ENCODE measurements at places on chromosomes 2 and 18.

DNA sequence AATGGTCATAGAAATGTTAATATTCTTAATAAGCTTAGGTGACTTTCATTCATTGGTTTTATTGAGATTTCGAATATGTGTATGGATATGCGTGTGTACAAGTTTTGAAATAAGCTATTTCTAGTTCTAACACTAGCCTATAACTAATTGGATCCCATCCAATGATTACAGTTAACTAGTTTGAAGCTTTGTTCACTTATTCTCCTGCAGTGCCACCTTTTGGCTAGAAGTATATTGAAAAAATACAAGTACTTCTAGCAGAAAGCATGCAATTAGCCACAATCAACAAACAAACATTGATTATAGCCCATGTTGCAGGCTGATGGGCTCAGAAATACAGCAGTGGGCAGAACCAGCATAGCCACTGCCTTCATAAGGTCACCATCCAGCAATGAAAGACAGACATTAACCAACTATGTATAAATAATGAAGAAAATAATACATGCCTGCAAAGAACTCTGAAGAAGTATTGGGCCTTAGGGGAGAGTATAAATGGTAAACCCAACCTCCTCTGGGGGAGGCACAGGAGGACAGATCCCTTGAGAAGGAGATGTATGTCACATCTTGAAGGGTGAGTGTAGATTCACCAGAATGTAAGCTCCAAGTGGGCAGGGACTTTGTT lies 5.1 kb upstream of the PIEZO2 start:
- no peak for DNase-seq

GRCh38 chr2:109144271-109144670 lies 15.3 kb downstream of the SH3RF3 start:
- no peak for DNase-seq

DNA sequence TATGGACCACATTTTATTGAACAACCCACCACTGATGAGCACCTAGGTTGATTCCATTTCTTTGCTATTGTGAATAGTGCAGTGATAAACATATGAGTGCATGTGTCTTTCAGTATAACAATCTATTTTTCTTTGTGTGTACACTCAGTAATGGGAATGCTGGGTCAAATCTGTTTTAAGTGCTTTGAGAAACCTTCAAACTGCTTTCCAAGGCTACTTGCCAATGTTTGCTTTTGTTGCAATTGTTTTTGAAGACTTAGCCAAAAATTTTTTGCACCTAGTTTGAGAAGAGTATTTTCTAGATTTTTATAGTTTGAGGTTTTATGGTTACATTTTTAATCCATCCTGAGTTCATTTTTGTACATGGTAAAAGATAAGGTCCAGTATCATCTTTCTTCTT lies 587.4 kb upstream of the SETBP1 start:
- DNase-seq: no peak

GRCh38 chr2:157320409-157320808 lies 5.2 kb downstream of the ERMN start:
- DNase-seq: no peak

DNA sequence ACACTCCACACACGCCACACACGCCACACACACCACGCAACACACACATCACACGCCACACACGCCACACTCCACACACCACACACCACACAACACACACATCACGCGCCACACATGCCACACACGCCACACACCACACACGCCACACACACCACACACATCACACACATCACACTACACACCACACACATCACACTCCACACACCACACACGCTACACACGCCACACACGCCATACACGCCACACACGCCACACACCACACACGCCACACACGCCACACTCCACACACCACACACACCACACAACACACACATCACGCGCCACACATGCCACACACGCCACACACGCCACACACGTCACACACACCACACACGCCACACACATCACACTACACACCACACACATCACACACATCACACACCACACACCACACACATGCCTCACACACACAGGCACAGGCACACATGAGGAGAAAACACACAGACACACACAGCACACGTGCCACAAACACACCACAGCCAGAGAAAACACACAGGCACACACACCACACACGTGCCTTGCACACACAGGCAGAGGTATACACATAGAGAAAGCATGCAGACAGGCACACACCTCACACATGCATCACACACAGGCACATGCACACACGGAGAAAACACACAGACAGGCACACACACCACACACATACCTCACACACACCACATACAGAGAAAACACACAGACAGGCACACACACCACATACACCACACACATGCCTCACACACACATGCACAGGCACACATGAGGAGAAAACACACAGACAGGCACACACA lies 241.5 kb upstream of the MYT1L start:
- no peak for DNase-seq

GRCh38 chr2:120674246-120675170 lies 61.2 kb upstream of the GLI2 start:
- no peak for DNase-seq

DNA sequence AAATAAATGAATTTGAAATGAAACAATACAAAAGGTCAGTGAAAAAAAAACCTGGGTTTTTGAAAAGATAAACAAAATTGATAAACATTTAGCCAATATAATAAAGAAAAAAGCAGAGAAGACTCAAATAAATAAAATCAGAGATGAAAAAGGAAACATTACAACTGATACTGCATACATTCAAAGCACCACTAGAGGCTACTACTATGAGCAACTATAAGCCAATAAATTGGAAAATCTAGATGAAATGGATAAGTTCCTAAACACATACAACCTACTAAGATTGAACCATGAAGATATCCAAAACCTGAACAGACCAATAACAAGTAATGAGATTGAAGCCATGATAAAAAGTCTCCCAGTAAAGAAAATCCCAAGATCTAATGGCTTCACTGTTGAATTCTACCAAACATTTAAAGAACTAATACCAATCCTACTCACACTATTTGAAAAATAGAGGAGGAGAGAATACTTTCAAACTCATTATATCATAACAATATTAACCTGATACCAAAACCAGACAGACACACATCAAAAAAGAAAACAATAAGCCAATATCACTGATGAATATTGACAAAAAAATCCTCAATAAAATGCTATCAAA lies 80.8 kb upstream of the CERS6 start:
- no peak for DNase-seq

DNA sequence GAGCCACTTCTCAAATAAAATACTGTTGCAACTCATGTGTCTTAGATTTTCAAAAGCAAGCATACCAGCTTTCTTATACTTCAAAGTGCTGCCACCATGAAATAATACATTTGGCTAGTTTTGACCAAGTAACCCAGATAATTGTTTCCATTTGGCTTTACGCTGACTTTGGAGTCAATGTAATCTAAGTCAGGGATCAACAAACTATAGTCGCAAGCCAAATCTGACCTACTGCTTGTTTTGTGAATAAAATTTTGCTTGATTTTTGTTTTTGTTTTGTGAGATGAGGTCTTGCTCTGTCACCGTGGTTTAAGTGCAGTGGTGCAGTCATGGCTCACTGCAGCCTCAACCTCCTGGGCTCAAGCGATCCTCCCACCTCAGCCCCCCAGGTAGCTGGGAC lies 65.0 kb downstream of the OXER1 start:
- DNase-seq: no peak

- DNase-seq: no peak
These were observed 226.4 kb upstream of the CXCR4 start for GRCh38 chr2:136344339-136344738.

DNA sequence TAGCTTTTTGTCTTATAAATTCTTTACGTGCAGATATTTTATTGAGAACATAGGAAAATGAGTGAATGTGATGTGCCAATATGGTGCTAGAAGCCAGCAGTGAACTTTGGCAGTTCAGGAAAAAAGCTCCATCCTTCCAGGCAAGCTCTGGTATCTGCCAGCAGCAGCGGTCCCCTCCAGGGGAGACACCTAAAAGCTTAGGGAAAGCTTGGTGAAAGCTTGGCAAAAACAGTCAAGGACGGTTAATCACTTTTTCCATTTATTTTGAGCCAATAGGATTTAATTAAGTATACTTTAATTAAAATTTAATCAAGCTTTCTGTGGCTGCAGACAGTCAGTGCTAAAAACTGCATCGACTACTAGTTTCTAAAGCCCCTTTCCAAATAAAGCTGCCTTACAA lies 60.4 kb downstream of the PID1 start:
- DNase-seq: no peak

- DNase-seq: no peak
These were observed 530.6 kb downstream of the CCDC85A start for GRCh38 chr2:56714400-56714799.

DNA sequence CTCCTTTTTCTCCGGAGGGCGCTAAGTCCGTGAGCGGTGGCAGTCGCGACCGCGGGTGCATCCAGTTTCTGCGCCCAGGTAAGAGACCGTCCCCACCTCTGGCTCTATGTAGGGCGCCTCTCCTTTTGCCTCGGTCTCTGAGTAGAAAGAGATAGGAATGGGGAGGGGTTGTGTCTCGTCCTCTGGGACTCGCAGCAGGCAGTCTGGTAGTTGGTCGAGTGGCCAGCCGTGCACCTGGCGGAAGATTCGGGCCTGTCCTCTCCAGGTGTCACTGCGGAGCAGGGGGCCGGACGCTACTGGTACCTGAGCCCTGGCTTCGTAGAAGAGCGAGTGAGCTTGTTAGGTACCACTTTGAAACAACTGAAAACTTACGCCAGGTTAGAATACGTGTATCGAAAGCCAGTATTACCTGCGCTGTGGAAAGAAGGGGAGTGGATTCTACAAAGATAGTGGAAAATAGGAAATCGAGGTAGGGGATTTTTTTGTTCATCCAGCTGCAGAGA lies 403 bp downstream of the MAP2 start:
- no peak for DNase-seq

DNA sequence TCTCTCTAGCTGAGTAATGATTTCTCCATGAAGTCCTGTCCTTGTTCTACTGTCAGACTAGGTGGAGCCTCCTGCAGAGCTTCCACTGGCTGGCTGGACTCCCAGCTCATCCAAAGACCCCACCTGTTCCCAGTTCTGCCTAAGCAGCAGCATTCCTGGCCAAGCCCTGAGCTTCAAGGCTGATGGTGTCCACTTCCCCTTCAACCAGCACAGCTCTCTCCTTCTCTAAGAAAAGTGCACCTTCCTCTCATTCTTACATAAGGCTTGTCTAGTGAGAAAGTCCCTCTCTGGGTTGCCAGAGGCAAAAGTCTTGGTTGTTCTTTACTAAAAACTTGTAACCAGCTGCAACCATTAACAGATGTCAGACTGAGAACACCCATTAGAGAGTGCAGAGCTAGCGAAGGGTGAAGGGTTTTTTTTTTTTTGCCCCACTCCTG lies 58.9 kb downstream of the CXCR4 start:
- no peak for DNase-seq

- DNase-seq: no peak
These were observed 5.7 kb upstream of the EFR3B start for GRCh38 chr2:25036221-25036559.

- no peak for DNase-seq
These were observed 247.6 kb downstream of the RPRM start for GRCh38 chr2:153230977-153231376.

DNA sequence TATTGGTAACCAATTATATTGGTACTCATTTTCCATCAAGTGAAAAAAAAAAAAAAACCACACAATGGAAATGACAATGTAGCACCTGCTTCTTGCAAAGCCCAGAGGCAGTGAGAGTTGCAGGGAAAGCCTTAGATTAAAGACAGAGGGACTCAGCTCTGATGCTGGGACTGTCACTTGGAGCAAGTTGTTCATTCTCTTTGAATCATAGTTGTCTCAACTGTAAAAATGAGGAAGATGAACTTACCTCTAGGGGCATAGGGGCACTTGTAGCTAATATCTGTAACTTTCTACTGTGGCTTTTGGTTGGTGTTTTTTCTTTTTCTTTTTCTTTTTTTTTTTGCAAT lies 81.4 kb upstream of the LPIN2 start:
- DNase-seq: no peak

- no peak for DNase-seq
These were observed 53.3 kb upstream of the TTN start for GRCh38 chr2:178860551-178860950.

DNA sequence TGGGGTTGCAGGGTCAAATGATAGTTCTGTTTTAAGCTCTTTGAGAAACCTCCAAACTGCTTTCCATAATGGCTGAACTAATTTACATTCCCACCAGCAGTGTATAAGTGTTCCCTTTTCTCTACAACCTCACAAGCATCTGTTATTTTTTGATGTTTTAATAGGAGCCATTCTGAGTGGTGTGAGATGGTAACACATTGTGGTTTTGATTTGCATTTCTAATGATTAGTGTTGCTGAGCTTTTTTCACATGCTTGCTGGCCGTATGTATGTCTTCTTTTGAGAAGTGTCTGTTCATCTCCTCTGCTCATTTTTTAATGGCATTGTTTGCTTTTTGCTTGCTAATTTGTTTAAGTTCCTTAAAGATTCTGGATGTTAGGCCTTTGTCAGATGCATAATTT lies 107.7 kb downstream of the PDE11A start:
- DNase-seq: no peak

GRCh38 chr2:15820257-15820566 lies 120.1 kb upstream of the MYCN start:
- DNase-seq: no peak

DNA sequence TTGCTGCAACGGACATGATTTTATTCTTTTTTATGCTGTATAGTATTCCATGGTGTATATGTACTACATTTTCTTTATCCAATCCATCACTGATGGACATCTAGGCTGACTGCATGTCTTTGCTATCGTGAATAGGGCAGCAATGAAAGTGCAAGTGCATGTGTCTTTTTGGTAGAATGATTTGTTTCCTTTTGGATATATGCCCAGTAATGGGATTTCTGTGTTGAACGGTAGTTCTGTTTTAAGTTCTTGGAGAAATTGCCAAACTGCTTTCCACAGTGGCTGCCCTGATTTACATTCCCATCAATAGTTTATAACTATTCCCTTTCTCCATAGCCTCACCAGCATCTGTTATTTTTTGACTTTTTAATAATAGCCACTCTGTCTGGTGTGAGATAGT lies 99.7 kb upstream of the CRIM1 start:
- no peak for DNase-seq

Measured in 8988T (cell line).